ENCODE measurements at places on chromosomes 2 and 18.

GRCh38 chr2:201176081-201176481 lies 6.9 kb upstream of the CASP10 start:
- no peak for DNase-seq

- DNase-seq = no peak
These were observed 10.6 kb downstream of the GFPT1 start for GRCh38 chr2:69376403-69376802.

GRCh38 chr2:141728886-141729285 lies 401.9 kb downstream of the LRP1B start:
- DNase-seq = peak; percentile 21

GRCh38 chr2:216879727-216880508 lies 20.1 kb upstream of the TNP1 start:
- DNase-seq = no peak

GRCh38 chr2:172427990-172428831 lies 825 bp downstream of the ITGA6 start:
- DNase-seq = peak; percentile 55

- peak; percentile 79 for DNase-seq
These were observed at the start of gene SEMA4C for GRCh38 chr2:96869822-96870625. Gene SEMA4C, minus strand, starts transcription at chr2:96870080. Its CDS starts 2,194 bp downstream, at chr2:96867886.

GRCh38 chr2:132654968-132655367 lies 15.0 kb downstream of the LYPD1 start:
- no peak for DNase-seq

DNA sequence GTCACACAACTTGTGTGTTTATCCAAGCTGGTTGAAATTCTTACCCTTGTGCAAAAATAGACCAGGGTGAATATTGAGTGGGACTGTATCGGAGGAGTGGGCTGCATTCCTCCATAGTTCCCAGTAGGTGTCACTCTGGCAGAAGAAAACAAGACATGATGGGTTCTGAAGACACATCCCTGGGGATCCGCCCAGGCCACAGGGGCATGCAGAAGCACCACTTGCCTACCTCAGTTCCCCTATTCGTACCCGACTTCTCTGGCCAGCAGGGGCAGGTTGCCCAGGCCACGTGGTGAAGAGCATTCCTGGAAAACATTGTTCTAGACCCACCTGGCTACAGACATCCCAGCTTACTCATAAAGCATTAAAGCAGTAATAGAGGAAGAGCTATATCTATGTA lies 168.2 kb downstream of the FAM210A start:
- DNase-seq = peak; percentile 39

DNA sequence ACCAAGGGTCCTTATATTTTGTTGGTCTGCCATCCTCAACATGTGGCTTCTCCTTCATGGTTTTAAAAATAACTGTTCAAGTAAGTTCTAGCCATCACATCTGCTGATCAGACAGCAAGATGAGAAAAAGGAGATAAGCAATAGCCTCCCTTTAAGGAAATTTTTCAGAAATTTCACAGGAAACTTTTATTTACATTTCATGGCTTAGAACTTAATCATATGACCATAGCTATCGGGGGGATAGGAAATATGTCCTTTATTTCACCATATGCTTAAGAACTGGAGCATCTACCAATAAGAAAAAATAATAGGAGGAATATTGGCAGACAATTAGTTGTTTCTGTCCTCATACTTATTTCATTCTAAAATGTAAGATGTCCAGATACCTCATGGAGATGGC lies 16.2 kb downstream of the ATF2 start:
- no peak for DNase-seq

DNA sequence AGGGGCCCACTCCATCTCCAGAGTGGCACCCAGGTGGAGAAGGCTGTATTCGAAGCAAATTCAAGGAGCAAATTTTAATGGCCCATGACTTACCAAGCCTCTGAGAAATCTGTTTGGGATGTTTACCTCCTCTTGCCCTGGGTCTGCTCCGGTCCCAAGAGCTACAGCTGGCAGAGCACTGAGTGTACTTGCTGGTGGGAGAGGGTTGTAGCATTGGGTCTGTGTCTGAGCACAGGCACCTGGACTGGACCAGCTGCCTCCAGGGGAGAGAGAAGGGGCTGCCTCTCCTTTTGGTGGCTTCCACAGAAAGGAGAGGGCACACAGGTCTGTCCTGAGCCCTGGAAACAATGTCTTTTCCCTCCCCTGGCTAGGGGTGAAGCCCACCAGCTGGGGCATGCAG lies 9.8 kb downstream of the EN1 start:
- no peak for DNase-seq

DNA sequence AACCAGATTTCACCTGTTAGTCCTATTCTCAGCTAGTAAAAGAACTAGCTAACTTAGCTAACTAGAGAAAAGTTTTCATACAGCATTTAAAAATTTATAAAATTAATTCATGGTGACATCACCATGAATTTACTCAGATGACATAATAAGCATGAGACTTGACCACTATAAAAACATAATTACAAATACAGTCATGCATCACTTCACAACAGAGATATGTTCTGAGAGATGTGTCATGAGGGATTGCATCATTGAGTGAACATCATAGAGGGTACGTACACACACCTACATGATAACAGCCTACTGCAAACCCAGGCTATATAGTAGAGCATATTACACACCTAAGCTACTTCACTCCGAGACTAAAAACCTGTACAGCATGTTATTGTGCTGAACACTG lies 481.3 kb upstream of the CHAC2 start:
- DNase-seq = no peak

DNA sequence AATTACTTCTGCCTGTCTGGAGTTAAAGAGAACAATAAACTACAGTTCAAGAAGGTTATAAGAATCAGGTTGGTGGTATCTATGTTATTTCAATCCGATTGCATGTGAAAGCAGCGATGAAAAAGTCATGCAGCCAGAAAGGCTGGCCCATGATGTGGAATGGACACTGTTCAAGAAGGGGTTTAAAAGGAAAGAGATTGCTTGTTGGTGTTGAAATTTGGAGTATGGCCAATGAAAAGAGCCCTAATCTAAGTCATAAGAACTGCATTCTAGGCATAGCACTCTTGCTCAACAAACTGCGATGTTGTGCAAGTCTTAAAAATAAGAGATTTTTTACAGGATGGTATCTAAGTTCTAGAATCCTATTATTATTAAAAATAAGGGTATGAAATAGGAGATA lies 61.3 kb downstream of the EFEMP1 start:
- no peak for DNase-seq

Data from right hindlimb (tissue), 1 donor.